ENCODE measurements at places on chromosomes 3 and 15.

DNA sequence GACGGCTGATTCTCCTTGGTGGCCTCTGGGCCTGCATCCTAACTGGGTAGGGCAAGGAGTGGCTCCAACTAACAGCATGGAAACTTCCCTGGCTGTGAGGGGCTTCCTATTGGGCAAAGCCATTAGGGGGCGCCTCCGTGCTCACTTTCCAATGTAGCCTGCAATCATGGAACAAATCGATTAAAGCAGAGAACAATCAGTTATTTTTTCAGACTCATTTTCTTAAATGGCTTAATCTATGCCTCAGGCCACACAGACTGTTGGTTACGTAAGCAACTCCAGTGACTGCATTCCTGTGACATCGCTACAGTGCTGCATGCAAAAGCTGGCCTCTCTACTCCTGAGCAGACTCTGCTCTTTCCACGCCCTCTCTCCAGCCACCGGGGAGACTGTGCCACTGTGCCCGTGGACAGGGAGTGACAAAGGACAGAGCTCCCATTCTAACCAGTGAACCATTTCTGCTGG, 278.9 kb downstream of the KLF13 start:
- no peak for DNase-seq
- H3K4me3 ChIP-seq, result no peak overlapping the region
- no peaks in the 10 kb centered on the region for H3K36me3 ChIP-seq
- H3K27me3 ChIP-seq, result no peaks in the 10 kb centered on the region
- no peaks in the 10 kb centered on the region for H3K4me1 ChIP-seq
- H3K27ac ChIP-seq, result no peak overlapping the region

DNA sequence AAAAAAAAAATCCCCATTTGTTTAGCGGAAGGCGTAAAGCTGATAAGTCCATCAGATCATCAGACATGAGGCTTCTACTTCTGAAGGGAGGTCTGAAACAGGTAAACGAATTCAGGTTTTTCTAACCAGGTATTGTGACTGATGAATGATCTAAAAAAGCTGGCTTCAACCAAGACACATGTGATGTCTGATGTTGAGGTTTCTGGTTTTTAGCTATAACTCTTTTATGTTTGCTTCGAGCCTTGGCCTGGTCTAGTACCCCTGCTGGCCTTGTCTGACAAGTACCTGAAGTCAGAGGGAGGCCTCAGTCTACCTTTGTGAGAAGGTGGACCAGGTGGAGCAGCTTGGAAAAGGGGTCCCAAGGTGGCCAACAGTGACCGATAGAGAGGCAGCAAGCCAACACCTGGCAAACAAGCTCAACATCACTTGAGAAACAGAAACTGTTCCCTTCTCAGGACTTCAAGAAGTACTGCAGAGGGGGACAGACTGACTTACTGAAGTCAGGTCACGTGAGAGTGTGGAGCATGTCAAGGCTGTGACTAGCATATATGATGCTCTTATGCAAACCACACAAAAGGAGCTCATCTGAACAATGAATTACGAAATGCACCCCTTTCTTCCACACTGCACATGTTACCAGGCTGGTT, 33.0 kb upstream of the CA12 start:
- no peaks in the 10 kb centered on the region for H3K27me3 ChIP-seq
- no peak overlapping the region for H3K27ac ChIP-seq
- no peaks in the 10 kb centered on the region for H3K4me1 ChIP-seq

- H3K4me1 ChIP-seq, result peaks cover 2% of the 10 kb centered on the region
- no peak overlapping the region for H3K4me3 ChIP-seq
- no peak overlapping the region for H3K27ac ChIP-seq
- no peaks in the 10 kb centered on the region for H3K27me3 ChIP-seq
Measured at GRCh38 chr3:143604402-143605185, 243.7 kb downstream of the SLC9A9 start.

GRCh38 chr3:141796081-141796888, 33.1 kb downstream of the GRK7 start:
- no peak overlapping the region for H3K27ac ChIP-seq
- H3K4me1 ChIP-seq, result peaks cover 16% of the 10 kb centered on the region
- no peak overlapping the region for H3K4me3 ChIP-seq

- no peaks in the 10 kb centered on the region for H3K36me3 ChIP-seq
- H3K27ac ChIP-seq, result no peak overlapping the region
- no peaks in the 10 kb centered on the region for H3K27me3 ChIP-seq
- H3K4me1 ChIP-seq, result no peaks in the 10 kb centered on the region
- no peak for DNase-seq
Measured at GRCh38 chr3:53544357-53544756, 49.9 kb downstream of the CACNA1D start.

- peaks cover 44% of the 10 kb centered on the region for H3K4me1 ChIP-seq
- peak overlapping the region; percentile 81 for H3K27ac ChIP-seq
- no peaks in the 10 kb centered on the region for H3K36me3 ChIP-seq
- peak overlapping the region; percentile 98 for H3K4me3 ChIP-seq
- peak; percentile 57 for DNase-seq
Measured at GRCh38 chr15:77069521-77070121, 1.3 kb downstream of the TSPAN3 start.

- peaks cover 9% of the 10 kb centered on the region for H3K36me3 ChIP-seq
- peaks cover 56% of the 10 kb centered on the region for H3K4me1 ChIP-seq
- peak overlapping the region; percentile 67 for H3K27ac ChIP-seq
- H3K27me3 ChIP-seq, result no peaks in the 10 kb centered on the region
Measured at GRCh38 chr3:172065967-172066762, 26.8 kb downstream of the FNDC3B start.

GRCh38 chr3:148604270-148605085, 93.2 kb upstream of the AGTR1 start:
- no peak overlapping the region for H3K4me3 ChIP-seq
- no peaks in the 10 kb centered on the region for H3K27me3 ChIP-seq
- no peak for DNase-seq
- H3K27ac ChIP-seq, result no peak overlapping the region
- H3K4me1 ChIP-seq, result no peaks in the 10 kb centered on the region
- H3K36me3 ChIP-seq, result no peaks in the 10 kb centered on the region

DNA sequence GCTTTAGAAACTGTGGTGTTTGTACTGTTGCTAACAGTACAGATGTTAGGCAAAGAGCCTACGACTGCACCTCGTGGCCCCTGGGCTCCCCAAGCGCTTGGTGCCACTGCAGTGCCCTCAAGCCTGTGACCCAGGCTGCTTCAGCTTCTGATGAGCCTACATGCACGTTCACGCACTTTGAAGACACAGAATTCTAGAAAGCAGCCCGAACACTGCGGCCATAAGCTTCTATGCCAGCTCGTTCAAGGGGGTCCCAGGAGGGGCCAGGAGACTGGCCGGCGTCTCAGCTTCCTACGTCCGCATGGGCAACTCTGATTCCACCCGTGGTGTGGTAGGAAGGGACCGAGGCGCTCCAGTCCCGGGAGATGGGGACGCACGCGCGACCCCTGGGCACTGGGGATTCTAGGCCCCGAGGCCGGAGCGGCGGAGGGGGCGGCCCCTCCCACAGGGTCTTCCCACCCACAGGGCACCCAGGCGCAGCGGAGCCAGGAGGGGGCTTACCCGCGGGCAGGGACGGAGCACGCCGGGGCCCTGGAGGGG, 653 bp downstream of the MYO5C start:
- no peak overlapping the region for H3K27ac ChIP-seq
- peak overlapping the region; percentile 57 for H3K4me3 ChIP-seq
- peaks cover 8% of the 10 kb centered on the region for H3K4me1 ChIP-seq
- H3K27me3 ChIP-seq, result peaks cover 3% of the 10 kb centered on the region
- no peaks in the 10 kb centered on the region for H3K36me3 ChIP-seq

DNA sequence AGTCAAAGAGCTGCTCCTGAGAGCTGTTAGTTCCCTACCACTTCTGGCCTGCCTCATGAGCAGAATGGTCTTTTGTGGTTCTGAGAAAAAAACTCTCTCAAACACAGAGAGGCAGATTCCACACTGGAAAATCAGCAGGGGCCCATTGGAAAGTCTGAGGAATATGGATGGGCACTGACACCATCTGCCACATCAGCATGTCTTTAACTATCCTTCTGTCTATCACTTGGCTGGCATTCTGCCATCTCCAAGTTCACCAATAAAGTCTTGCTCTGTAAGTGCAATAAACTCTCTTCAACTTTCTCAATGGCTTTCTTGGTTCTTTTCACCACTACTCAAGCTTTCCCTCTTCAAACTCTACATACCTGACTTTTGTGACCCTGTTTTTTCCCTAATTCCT, 101.3 kb upstream of the GALNT15 start:
- peaks cover 49% of the 10 kb centered on the region for H3K4me1 ChIP-seq
- no peak overlapping the region for H3K4me3 ChIP-seq
- H3K27me3 ChIP-seq, result no peaks in the 10 kb centered on the region
- no peak for DNase-seq

- no peak for DNase-seq
- H3K4me1 ChIP-seq, result no peaks in the 10 kb centered on the region
- H3K36me3 ChIP-seq, result no peaks in the 10 kb centered on the region
- H3K27ac ChIP-seq, result no peak overlapping the region
- H3K27me3 ChIP-seq, result no peaks in the 10 kb centered on the region
- no peak overlapping the region for H3K4me3 ChIP-seq
Measured at GRCh38 chr15:33029109-33029652, 165.3 kb downstream of the FMN1 start.

DNA sequence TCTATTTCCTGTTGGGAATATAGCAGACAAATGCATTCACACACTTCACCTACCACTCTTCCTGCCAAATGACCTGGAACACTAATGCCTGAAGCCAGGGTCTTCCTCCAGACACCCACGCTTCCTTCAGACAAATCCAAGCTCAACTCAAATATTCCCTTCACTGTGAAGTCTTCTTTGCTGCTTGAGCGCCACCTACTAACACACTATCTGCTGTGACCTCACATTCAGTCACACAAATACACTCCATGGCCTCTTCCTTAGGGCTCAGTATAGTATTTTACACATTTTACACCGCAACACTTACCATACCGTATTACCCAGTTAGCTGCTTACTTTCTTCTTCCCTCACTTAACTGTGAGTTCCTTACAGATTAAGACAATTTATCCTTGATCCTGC, 149.4 kb downstream of the SHOX2 start:
- no peaks in the 10 kb centered on the region for H3K27me3 ChIP-seq
- no peak overlapping the region for H3K4me3 ChIP-seq
- no peak for DNase-seq

- H3K27ac ChIP-seq, result no peak overlapping the region
- H3K4me1 ChIP-seq, result no peaks in the 10 kb centered on the region
- H3K27me3 ChIP-seq, result peaks cover 19% of the 10 kb centered on the region
- no peak overlapping the region for H3K4me3 ChIP-seq
- DNase-seq, result peak; percentile 41
Measured at GRCh38 chr3:159586571-159587202, 401.9 kb upstream of the IL12A start.

All from endothelial cell of umbilical vein (primary cell).